ENCODE measurements at places on chromosomes 1 and 21.

GRCh38 chr21:24372506-24372905 is 1234.8 kb downstream of the MRPL39 start:
- DNase-seq = no peak

DNA sequence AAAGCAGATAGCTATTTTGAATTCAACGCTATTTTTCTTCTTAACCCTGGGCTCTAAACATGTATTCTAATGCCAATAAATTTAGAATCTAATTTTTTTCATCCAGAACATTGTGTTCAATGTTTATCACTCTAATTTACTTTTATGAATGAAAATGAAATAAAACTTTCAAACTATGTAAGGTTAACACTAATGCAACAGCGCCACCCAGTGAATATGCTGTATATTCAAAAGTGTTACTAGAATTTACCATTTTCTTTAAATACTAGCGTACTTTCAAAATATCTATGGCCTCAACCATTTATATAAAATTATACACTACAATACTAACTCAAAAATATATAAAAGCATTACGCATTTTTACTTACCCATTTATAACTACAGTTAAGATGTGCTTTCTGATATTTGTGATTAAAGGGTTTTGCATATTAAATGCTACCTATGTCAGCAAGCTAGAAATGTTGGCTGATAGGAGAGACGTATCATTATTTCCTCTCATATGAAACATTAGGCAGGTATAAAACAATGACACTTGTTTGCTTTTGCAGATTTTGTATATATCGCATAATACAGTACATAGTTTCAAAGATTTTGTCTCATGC is 5.9 kb upstream of the NUF2 start:
- peak; percentile 35 for DNase-seq

DNA sequence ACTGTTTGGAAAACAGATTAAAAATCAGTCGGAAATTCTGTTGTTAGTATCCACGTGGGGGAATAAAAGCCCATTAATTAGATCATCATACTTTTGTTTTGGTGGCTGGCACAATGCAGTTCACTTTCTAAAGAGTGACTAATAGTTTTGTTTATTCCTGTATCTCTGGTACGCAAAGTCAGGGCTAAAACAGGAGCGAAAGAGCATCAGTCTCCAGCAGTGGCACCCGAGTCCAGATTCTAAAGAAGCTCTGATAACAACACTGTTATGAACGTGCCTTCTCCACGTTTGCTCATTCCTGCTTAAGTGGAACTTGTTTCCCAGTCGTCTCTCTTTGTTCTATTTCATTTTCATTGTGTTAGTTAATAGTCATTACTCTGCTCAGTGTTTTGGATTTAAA is 69.6 kb downstream of the HSPA13 start:
- no peak for DNase-seq

GRCh38 chr1:167492481-167492910 is 25.8 kb downstream of the CD247 start:
- no peak for DNase-seq

DNA sequence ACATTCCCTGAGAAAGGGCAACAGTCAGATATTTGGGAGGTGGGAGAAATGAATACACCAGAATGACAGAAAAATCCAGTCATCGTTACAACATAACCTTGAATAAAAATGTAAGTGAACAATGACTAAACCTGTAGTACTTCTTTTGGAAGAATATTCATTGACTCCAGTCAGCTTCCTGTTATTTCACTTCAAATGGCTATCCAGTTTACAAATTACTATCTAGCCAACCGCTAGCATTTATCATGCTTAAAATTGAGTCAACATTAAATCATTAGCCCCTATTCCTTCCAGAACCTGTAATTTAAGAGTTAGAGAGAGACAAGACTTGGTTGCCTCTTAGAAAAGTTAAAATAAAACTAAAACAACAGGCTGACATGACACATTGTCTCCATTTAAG is 33.6 kb downstream of the WLS start:
- no peak for DNase-seq
